Stimulated activated CD4-positive, alpha-beta T cell treated with anti-CD3 and anti-CD28 coated beads, Interleukin-2, amount 100 ng/mL, for 24 hours (primary cell): ENCODE measurements at places on chromosomes 6 and 20.

- peak; percentile 21 for DNase-seq
These were observed 18.0 kb downstream of the ADRM1 start for GRCh38 chr20:62320581-62321354.

GRCh38 chr6:131065112-131065823 lies 2.2 kb upstream of the EPB41L2 start:
- no peak for DNase-seq

DNA sequence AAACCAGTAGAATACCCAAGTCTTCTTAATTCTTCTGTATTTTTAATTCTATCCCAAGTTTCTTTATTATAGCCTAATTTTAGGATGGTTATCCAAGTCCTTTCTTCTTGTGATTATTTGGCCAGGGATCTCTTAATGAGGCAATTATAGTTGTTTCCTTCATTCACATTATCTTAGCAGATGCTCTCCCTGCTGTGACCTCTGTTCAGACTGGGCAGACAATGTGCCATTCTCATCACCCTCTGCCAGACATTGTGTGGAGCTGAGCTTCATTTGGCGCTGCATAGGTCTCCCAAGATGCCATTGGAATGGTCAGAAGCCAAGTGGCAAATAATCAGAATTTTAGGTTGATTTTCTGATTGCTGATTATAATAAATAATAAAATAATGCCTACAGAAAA lies 79.4 kb downstream of the LIN28B start:
- no peak for DNase-seq

DNA sequence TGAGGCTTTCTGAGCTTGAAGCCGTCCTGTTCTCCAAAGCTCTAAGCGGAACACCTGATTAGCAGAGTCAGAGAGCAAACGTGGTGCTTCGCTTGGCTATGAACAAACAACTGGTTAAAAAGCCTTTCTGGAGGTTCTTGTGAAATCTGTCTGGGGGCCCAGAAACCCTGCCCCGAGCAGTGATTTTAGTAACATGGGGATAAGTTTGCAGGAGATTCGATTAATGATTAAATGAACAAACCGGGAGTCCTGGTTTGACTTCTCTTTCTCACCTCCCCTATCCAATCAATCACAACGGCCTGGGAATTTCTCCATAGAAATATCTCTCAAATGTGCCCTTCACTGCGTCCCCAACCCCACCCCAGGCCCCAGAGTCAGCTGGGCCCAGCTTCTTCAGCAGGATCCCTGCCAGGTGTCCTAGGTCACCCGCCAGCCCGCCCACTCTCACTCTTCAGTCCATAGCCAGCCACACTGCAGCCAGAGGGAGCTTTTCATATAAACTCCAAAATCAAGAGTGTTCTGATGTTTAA lies 43.6 kb downstream of the ZDHHC14 start:
- DNase-seq, result no peak

DNA sequence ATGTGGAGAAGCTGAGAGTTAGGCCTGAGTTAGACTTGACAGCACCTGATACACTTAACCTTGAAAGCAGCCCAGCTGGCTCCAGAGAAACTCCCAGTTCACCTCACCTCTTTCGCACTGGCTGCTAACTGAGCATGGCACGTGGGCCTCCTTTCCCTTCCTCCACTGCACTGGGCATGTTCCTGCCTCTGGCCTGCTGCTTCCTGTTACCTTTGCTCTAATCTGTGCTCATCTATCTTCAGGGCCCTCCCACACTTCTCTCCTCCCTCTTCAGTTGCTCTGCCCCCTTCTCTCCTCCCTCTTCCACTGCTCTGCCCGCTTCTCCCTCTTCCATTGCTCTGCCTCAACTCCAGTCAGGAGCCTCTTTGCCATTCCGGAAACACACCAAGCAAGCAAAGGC lies 13.7 kb upstream of the UBE2V1 start:
- DNase-seq, result no peak

DNA sequence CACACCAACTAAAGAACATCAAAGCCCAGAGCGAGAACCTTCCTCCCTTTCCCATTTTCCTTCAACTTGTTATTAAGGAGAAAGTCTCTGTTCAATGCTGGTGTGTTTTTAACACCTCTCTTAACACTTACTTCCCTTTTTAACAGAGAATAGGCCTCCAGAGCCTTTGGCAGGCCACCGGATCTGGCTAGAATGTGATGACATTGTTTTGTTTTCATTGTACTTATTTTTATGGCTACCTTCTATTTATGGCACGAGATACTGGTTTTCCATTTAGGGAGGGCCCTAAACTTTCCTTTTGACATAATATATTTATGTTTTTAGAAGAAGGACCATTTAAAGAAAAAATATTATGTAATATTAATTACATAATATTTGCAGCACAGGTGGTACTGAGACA lies 21.6 kb downstream of the TCF15 start:
- DNase-seq, result no peak
